ENCODE measurements at places on chromosomes 6 and 20.
A peak's percentile ranks its signal among the peaks of the same experiment; 100 is the strongest.

DNA sequence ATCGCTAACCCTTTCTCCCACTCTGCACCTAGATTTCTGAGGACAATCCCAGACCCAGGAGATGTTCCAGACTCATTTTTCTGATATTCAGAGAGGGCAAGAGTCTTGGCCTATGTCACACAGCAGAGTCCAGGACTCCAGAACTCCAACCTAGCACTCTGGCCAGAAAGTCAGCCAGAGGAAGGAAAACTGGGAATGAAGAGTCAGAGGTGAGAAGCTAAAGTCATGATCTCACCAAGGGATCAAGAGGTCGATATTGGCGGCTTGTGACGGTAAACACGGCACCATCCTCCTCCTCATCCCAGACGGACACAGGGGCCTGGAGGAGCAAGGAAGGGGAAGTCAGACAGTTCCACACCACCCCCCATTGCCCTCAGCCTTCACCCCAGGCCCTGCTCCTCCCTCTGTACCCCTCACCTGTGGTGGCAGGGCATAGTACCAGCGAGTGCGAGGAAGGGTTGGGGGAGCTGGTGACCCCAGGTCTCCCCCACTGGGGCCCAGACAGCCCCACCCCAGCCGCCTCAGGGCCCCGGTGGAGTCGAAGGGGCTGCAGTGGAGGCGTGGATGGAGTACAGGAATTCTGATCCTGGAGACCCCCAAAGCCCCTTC lies 1.8 kb downstream of the RGL2 start:
- H3K4me1 ChIP-seq = peaks cover 13% of the 10 kb centered on the region
- H3K4me3 ChIP-seq = peak overlapping the region; percentile 90
- no peaks in the 10 kb centered on the region for H3K27me3 ChIP-seq
- no peak for DNase-seq
- peak overlapping the region; percentile 98 for H3K27ac ChIP-seq

- H3K27ac ChIP-seq = no peak overlapping the region
- no peak for DNase-seq
- H3K4me3 ChIP-seq = no peak overlapping the region
- no peaks in the 10 kb centered on the region for H3K27me3 ChIP-seq
These were observed 33.1 kb downstream of the TMEM14A start for GRCh38 chr6:52704060-52704459.

GRCh38 chr6:33851959-33852358 lies 48.2 kb upstream of the MLN start:
- no peaks in the 10 kb centered on the region for H3K27me3 ChIP-seq
- peaks cover 30% of the 10 kb centered on the region for H3K4me1 ChIP-seq
- peak; percentile 60 for DNase-seq
- no peaks in the 10 kb centered on the region for H3K36me3 ChIP-seq
- no peak overlapping the region for H3K4me3 ChIP-seq
- no peak overlapping the region for H3K27ac ChIP-seq

DNA sequence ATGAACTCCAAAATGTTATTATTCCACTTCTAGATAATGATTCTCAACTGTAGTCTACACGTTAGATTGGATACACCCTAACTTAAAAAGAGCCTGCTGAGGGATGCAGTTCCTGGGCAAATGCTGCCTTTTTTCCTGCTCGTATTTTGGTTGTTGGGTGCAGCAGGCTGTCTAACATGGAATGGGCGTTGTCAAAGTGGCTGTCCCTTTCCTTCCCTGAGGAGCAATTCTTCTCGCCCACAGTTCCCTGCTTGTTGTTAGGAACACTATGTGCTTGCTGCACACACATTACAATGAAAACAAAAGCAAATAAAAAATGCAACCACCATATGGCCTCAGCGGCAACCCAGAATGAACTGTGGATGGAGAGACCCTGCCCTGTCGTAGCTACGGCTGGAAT lies 1.7 kb upstream of the ADGRF5 start:
- H3K27ac ChIP-seq = no peak overlapping the region
- no peak overlapping the region for H3K4me3 ChIP-seq
- no peaks in the 10 kb centered on the region for H3K36me3 ChIP-seq
- H3K27me3 ChIP-seq = no peaks in the 10 kb centered on the region
- no peaks in the 10 kb centered on the region for H3K4me1 ChIP-seq

- DNase-seq = no peak
- H3K4me1 ChIP-seq = no peaks in the 10 kb centered on the region
- no peak overlapping the region for H3K4me3 ChIP-seq
These were observed 25.3 kb downstream of the NRN1 start for GRCh38 chr6:5981126-5982026.

DNA sequence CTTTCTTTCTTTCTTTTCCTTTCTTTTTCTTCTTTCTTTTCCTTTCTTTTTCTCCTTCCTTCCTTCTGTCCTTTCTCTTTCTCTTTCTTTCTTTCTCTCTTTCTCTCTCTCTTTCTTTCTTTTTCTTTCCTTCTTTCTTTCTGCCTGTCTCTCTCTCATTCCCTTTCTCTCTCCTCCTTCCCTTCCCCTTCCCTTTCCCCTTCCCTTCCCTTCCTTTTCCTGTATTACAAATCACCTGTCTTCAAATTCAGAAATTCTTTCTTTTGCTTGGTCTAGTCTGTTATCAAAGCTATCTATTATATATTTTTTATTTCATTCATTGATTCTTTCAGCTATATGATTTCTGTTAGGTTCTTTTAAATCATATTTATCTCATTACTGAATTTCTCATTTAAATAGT lies 315.2 kb upstream of the NOX3 start:
- no peaks in the 10 kb centered on the region for H3K36me3 ChIP-seq
- no peak overlapping the region for H3K4me3 ChIP-seq
- no peaks in the 10 kb centered on the region for H3K27me3 ChIP-seq
- H3K4me1 ChIP-seq = no peaks in the 10 kb centered on the region
- H3K27ac ChIP-seq = no peak overlapping the region
- DNase-seq = no peak

GRCh38 chr6:44624936-44625573 lies 237.5 kb downstream of the CDC5L start:
- H3K4me3 ChIP-seq = no peak overlapping the region
- no peaks in the 10 kb centered on the region for H3K4me1 ChIP-seq
- no peaks in the 10 kb centered on the region for H3K27me3 ChIP-seq
- H3K27ac ChIP-seq = no peak overlapping the region
- H3K36me3 ChIP-seq = no peaks in the 10 kb centered on the region
- DNase-seq = no peak

- H3K27me3 ChIP-seq = no peaks in the 10 kb centered on the region
- H3K4me3 ChIP-seq = no peak overlapping the region
- H3K4me1 ChIP-seq = no peaks in the 10 kb centered on the region
- H3K27ac ChIP-seq = no peak overlapping the region
These were observed 627.4 kb upstream of the CITED2 start for GRCh38 chr6:140001821-140002341.

DNA sequence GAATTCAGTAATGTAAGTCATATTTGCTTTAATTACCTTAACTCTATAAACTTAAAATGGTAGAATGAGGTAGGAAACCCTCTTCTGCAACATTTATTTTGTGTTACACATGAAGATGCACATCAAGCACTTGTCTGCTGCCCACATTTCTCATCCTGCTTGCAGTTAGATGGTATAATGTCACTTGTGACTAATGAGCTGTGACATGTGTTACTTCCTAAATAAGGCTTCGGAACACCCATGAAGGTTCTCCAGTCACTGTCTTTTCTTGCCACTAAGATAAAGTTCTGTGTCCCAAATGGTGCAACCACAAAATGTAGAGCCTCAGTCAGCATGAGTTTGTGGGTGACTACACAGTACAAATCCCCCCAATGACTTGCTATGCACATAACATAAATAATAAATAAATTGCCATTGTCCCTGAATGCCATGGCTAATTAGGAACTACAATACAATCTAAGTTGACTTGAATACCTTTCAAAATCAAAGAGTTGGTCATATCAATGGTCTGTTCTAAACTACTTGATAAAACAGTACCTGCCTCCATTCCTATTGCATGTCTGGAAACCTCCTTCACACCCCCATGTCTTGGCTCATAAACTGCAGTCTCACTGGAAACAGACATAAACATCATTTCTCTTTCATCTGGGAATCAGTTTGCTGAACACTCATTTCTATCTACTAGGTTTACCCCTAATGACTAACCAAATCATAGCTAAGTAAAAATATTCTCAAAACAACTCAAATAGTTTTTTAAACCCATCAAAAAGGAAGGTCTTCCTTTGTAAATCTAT lies 157.2 kb downstream of the PTPRK start:
- H3K27ac ChIP-seq = peak overlapping the region; percentile 78
- H3K36me3 ChIP-seq = no peaks in the 10 kb centered on the region
- DNase-seq = no peak
- H3K27me3 ChIP-seq = no peaks in the 10 kb centered on the region
- H3K4me1 ChIP-seq = peaks cover 59% of the 10 kb centered on the region

- H3K27me3 ChIP-seq = no peaks in the 10 kb centered on the region
- no peak overlapping the region for H3K27ac ChIP-seq
- H3K36me3 ChIP-seq = no peaks in the 10 kb centered on the region
- H3K4me1 ChIP-seq = no peaks in the 10 kb centered on the region
- no peak overlapping the region for H3K4me3 ChIP-seq
These were observed 133.7 kb upstream of the TBX18 start for GRCh38 chr6:84897988-84898594.

DNA sequence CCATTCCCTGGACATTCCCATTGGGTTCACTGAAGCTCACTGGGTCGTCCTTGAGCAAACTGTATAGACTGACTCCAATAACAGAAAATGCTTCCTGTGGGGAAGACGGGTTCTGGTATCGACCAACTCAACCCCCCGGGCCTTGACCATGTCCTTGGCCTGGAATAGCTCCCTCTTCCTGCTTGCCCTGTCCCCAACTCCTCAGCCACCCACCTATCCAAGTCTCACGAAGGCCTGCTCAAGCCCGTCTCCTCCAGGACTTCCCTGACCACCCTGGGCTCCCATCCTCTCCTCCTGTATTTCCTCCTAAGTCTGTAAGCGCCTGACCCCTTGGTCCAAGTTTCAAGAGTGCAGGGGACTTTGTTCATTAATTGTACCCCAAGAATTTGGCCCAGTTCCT lies 2.8 kb upstream of the HMGA1 start:
- H3K27me3 ChIP-seq = no peaks in the 10 kb centered on the region
- no peak overlapping the region for H3K4me3 ChIP-seq
- no peak for DNase-seq
- peaks cover 13% of the 10 kb centered on the region for H3K4me1 ChIP-seq

DNA sequence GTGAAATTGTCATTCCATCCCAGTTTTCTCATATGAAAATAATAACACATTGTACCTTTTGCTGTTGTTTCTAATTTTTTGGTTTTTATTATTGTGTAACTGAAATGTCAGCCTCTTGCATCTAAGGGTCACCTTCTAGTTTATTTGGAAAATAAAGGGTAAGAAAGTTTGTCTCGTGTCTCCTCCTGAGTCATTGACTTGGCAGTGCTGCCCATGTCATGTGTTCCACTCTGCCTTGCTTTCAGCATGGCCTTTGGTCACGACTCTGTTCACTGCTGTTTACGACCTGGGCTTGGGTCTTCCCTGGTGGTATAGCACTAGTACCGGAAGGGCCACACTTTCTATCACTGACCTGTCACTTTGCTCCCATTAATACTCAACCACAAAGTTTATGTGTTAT lies 171.4 kb upstream of the RSPO3 start:
- H3K4me1 ChIP-seq = peaks cover 33% of the 10 kb centered on the region
- no peaks in the 10 kb centered on the region for H3K27me3 ChIP-seq
- H3K27ac ChIP-seq = peak overlapping the region; percentile 64
- no peak for DNase-seq
- no peak overlapping the region for H3K4me3 ChIP-seq

- H3K27me3 ChIP-seq = no peaks in the 10 kb centered on the region
- peak; percentile 92 for DNase-seq
- no peak overlapping the region for H3K4me3 ChIP-seq
- peaks cover 27% of the 10 kb centered on the region for H3K4me1 ChIP-seq
- 0 out of 2 replicates have a peak, but pooled peaks cover 1% of the 10 kb centered on the region for H3K36me3 ChIP-seq
These were observed 8.8 kb upstream of the C20orf144 start for GRCh38 chr20:33653218-33653899.

GRCh38 chr20:13661070-13661685 lies 22.4 kb upstream of the TASP1 start:
- no peaks in the 10 kb centered on the region for H3K36me3 ChIP-seq
- H3K27ac ChIP-seq = no peak overlapping the region
- H3K4me3 ChIP-seq = no peak overlapping the region

- DNase-seq = no peak
- no peaks in the 10 kb centered on the region for H3K4me1 ChIP-seq
- H3K4me3 ChIP-seq = no peak overlapping the region
- H3K27ac ChIP-seq = no peak overlapping the region
- no peaks in the 10 kb centered on the region for H3K36me3 ChIP-seq
These were observed 30.5 kb downstream of the CDKAL1 start for GRCh38 chr6:20564777-20565176.

DNA sequence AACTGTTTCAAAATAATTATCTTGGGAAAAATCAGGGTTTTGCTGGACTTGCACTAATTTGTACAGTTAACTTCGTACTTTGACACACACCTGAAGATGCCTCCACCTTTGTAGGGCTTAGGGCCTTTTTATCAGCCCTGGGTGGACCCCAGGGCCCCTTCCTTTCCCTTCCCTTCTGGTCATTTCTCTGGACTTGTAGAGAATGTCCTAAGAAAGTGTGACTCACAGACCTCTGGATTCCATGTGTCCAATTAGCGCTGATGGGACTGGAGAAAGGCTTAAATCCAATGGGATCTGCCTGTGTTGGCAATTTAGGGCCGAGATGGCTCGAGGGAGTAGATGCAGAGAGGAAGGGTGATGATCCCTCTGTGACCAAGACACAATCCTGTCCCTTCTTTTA lies 9.3 kb downstream of the TRIM15 start:
- H3K27me3 ChIP-seq = no peaks in the 10 kb centered on the region
- no peak overlapping the region for H3K27ac ChIP-seq
- peaks cover 2% of the 10 kb centered on the region for H3K36me3 ChIP-seq
- no peaks in the 10 kb centered on the region for H3K4me1 ChIP-seq
- no peak overlapping the region for H3K4me3 ChIP-seq
- DNase-seq = no peak

GRCh38 chr6:84796343-84796742 lies 31.9 kb upstream of the TBX18 start:
- no peak for DNase-seq
- no peaks in the 10 kb centered on the region for H3K4me1 ChIP-seq
- H3K36me3 ChIP-seq = no peaks in the 10 kb centered on the region
- H3K27ac ChIP-seq = no peak overlapping the region
- no peak overlapping the region for H3K4me3 ChIP-seq
- no peaks in the 10 kb centered on the region for H3K27me3 ChIP-seq

DNA sequence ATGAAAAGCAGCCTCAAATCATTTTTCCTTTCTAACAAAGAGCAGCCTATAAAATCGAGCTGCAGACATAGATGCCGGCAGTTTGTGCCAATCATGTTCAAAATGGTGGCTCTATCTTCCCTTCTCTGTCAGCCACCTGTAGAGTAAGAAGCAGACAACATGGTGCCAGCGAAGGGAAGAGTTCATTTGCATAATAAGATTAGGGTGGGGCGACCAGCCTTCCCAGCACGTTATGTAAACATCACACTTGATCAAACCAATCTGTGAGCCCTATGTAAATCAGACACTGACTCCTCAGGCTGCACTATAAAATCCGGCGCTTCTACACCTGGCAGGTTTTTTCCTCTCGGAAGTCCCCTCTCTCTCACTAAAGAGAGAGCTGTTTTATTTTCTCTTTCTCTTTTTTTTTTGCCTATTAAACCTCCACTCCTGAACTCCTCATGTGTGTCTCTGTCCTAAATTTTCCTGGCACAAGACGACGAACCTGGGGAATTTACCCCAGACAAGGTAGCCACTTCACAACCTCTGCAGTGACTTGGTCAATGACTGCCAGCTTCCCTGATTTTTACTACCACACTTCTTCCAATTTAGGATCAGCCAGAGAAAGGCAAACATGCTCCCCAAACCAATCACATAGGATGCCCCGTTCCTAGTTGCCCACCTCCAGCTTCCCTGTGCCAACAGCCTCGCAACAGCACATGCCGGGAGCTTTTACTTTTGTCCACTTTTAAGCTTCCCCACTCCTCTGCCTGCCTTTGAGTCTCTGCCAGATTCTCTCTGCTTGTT lies 12.9 kb downstream of the TPMT start:
- no peaks in the 10 kb centered on the region for H3K4me1 ChIP-seq
- H3K27me3 ChIP-seq = no peaks in the 10 kb centered on the region
- no peaks in the 10 kb centered on the region for H3K36me3 ChIP-seq
- H3K4me3 ChIP-seq = no peak overlapping the region

Measured in Caco-2 (cell line).